ENCODE measurements at places on chromosomes 3 and 15.
A peak's percentile ranks its signal among the peaks of the same experiment; 100 is the strongest.

GRCh38 chr3:114490829-114491228 is 197.0 kb downstream of the TIGIT start:
- DNase-seq = no peak

DNA sequence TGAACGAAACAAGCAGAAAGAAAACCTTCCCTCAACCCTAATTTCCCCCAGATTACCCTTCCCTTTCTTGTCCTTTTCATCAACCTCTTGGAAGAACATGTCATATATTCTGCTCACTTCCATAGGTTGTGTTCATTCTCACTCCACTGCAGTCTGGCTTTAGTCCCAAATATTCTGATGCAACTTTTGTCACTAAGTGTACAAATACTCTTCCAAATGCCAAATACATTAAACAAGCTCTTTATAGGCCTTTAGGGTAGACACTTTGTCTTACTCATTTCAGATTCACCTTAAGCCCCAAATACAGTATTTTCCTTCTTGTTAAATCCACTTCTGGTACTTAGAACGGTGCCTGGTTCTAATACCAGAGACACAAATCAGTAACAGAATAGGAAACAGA is 406.5 kb upstream of the CDIN1 start:
- no peak for DNase-seq

- DNase-seq = no peak
Observed at GRCh38 chr3:132840201-132840700, 118.0 kb upstream of the NPHP3 start.

- no peak for DNase-seq
Observed at GRCh38 chr3:185582871-185583270, 3.2 kb upstream of the SENP2 start.

DNA sequence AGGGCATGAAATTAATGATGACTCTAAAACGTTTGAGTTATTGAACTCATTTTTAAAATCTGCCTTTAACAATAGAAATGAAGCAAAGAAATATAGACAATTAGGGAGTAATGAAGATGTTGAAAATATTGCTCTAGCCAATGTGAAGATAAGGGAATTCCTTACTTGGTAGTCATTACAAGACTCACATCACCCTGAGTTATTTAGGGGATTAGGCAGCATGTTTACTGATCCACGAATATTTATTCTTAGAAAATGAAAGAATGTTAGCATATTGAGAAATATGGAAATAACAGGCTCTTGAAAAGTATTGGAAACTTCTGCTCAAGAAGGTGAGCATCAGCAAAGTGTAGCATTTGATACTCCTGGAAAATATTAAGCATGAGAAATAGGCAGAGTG is 398.1 kb upstream of the ARPP21 start:
- no peak for DNase-seq

DNA sequence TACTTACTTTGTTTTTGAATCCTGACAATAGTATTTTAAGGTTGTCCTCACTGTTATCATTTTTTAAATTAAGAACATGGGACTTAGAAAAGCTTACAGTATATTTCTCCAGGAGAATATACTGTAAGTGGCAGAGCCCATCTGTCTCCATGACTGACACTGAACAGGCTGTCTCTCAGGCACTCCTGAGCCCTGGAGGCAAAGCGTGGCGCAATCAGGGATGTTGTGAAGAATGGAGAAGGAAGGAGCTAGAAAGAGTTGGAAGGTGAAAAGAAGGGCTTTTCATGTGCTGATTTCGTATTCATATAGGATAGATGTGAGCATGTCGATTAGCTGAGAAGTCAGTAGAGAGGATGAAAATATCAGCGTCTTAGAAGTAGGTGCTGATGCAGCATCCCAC is 41.5 kb downstream of the FGF12 start:
- no peak for DNase-seq

- no peak for DNase-seq
Observed at GRCh38 chr3:149214702-149215101, 6.9 kb downstream of the CP start.

DNA sequence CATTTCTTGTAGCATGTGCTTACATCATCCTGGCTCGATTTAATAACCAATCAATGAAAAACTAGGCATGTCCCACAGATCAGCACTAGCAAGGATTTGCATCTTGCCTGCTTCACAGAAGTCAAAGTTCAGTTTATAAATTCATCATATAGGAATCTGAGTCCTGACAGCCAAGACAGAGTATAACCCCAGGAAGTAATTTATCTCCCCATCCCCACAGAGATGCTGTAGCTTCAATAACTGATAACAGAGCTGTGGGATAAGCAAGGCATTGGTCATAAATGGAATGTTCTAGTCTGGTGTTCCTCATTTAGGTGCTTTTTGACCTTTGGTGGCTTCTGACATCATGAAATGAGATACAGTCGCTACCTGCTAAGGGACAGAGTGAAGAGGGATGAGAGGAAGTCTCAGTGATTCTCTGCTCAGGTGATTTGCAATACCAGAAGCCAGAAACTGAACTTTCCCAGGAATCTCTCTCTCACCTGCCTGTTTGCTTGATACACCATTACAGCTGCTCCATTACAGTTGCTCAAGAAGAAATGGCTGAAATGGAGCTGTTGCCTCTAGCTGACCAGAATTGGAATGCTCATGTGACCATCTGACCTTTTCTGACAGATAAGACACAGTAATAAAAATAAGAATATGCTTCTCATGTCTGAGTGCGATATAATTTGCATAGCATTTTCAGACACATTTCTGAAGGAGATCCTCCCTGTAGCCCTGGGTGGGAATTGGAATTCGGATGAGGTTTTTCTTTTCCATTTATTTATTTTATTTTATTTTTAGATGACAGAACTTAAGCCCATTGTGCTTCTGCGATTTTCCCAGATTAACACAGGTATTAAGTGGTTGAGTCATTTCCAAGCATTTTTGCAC is 217.1 kb upstream of the KCNMB2 start:
- DNase-seq = no peak

DNA sequence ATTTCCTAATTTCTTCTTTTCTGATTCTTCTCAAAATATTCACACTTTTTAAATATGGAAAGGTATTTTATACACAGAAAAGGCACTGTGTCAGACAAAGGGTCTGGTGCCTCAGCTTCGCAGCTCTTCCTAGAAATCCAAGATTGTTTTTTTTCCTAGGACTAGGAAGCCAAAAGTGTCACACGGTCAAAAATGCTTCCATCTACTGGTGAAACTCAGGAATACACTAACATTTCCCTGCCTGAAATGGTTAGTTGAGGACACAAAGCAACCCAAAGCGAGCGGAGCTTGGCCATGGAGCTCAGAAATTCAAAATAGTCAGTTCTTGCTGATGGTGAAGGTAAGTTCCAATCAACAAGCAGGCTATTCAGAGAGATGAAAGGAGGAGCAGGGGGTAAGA is 426.5 kb upstream of the RASGRP1 start:
- DNase-seq = peak; percentile 15

DNA sequence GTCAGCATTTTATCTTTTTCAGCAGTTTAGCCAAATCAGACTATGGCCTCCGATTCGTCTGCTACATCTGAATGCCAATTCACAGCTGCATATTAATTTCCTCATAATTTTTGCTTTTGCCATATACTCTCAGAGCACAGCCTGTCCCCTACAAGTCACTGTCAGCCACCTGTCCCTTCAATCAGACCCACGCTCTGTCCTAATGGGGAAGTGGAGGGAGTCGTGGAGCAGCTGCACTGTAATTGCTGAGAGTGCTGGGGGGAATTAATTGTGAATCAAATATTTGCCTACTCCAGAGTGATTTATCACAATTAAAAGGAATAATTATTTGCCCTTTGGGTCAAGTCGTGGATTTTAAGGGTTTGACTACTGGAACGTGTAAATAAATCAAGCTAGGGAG is 75.5 kb downstream of the EBLN2 start:
- DNase-seq = no peak

DNA sequence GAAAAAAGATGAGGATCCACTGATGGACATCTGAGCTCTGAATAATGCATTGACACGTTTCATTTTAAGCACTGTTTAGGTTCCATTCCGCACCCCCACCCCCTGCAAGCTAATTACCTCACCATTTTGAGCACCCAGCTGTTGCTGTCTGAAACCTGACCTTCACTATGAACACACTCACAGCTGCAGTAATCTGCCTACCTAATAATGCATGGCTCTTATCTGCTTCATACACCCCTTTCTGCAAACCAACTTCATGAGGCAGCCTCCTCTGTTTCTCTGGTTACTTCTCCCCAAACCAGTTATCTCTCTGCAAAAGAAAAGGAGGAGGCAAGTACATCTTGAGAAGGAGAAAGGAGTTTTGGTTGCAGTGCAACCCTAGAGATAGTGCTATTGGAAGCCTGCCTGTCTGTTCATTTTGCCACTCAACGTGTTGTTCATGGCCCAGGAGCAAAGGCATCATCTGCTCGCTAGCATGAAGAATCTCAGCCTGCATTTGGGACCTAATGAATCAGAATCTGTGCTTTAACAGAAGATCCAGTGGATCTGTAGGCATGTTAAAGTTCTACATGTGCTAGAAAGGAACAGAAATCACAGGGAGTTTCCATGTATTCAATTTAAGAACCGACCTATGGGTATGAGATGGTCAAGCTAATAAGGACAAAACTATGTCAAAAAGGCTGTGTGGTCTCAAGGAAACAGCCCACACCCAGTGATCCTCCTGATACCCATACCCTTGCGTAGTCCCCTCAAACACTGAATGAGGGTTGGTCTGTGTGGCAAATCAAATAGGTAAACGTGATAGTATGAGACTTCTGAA is 87.2 kb downstream of the MB21D2 start:
- DNase-seq = no peak

DNA sequence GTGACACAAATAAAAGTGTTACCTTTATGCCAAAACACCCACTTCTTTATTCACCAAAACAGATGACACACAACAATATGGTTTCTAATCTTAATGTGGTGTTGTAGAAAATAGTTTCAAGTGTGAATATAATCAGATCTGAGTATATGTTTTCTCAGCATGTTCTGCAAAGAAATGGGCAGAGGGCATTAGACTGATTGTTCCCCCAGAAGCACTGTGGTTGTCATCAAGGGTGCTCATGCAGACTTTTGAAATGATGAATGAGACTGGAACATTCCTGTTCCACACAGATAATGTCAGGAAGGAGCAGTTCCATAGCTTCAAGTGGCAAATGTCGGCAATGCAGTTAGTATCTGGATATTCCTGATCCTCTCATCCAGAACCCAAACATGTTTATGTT is 37.5 kb downstream of the GPR176 start:
- DNase-seq = no peak

GRCh38 chr15:64713592-64713991 is 61.8 kb downstream of the RBPMS2 start:
- DNase-seq = no peak

- DNase-seq = no peak
Observed at GRCh38 chr3:125001557-125002413, 54.0 kb downstream of the HEG1 start.

DNA sequence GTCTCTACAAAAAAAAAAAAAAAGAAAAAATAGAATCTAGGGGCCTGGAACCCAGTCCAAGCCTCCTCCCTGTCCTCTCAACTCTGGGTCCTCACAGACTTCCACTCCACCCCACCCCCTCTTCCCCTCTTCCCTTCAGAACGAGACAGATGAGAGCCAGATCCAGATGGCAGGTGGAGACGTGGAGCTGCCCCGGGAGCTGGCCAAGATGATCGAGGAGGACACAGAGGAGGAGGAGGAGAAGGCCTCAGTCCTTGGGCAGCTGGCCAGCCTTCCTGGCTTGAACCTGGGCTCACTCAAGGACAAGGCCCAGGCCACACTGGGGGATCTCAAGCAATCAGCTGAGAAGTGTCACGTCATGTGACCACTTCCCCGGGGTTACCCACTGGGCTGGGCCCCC is 3.6 kb downstream of the CPLX3 start:
- DNase-seq = no peak

GRCh38 chr3:171494457-171495109 is 34.4 kb upstream of the TNIK start:
- no peak for DNase-seq

DNA sequence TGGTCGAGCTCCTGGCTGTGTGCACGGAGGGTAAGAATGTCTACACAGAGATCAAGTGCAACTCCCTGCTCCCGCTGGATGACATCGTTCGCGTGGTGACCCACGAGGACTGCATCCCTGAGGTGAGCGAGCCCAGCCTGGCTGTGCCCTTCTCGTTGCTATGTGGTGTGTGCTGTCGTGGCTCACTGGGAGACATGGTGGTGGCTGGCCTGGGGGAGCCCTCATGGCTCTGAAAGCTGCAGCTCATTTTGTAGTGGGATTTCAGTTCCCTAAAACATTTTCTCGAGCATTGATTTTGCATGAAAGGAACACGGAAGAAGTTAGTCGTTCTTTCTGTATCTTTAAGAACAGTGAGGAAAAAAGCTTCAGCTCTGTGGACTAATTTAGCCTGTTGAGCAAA is 200.5 kb downstream of the ITPR1 start:
- DNase-seq = no peak

DNA sequence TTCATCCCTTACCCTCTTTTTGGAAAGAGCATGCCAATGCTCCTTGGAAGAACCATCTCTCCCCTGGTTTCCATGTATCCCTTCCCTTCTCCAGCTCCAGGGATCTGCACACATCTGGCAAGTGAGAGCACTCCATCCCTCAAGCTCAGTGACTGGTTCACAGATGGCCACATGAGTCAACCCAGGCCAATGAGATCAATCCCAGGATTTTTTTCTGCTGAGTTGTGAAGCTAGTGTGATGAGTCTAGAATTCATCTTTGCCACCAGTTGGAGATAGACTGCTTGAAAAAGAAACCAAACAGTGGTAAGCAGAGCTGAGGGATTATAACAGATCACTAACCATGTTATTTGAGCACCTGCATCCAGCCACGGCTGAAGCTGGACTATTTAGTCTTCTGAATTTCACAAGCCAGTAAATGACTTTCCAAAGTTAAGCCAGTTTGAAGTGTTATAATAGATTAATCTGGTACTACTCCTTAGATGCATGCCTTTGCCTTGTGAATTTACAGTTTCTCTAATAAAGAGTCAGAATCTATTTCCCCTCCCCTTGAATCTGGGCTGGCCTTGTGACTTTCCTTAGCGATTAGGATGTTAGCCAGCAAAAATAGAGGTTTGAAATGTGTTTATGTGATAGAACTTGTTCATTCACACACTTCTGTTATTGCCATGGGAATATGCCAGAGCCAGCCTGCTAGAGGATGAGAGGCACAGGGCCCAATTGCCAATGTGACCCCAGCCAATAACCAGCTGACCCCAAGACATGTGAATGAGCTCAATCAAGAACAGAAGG is 159.8 kb downstream of the WNT5A start:
- DNase-seq = peak; percentile 66

GRCh38 chr3:101687142-101687931 is 819 bp upstream of the RPL24 start:
- DNase-seq = no peak

GRCh38 chr3:183815951-183816475 is 9.4 kb downstream of the MAP6D1 start:
- no peak for DNase-seq
